Neuronal stem cell (in vitro differentiated cells): ENCODE measurements at places on chromosomes 1 and 21.

- DNase-seq: no peak
These were observed 676 bp upstream of the PADI2 start for GRCh38 chr1:17119773-17120480.

DNA sequence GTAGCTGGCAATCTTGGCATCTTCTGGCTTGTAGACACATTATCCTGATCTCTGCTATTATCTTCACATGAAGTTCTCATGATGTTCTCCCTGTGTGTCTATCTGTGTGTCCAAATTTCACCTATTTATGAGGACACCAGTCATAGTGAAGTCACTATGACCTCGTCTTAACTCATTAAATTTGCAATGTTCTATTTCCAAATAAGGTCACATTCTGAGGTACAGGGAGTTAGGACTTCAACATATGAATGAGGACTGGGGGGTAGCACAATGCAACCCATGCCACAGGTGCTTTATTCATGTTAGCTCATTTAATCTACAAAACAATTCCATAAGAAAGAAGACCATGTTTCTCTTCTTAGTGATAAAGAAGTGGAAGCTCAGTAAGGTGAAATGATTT lies 206.2 kb upstream of the C8B start:
- no peak for DNase-seq

DNA sequence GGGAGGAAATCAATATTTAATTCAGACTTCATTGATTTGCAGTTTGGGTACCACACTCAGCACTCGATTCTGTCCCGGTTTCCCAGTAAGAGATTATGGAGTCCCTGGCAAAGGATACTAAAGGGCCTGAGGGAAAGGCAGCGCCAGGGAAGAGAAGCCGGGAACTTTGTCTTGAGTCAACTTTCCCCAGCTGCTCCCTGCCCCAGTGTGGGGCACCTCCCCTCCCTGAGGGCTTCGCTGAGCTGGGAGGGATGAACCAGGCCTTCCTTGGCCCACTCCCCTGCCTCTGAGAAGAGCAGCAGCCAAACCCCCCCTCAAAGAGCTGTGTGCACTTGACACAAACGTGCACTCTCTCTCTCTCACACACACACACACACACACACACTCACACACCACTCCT lies 32.6 kb downstream of the OPTC start:
- no peak for DNase-seq

GRCh38 chr1:241608379-241609033 lies 31.7 kb downstream of the CHML start:
- DNase-seq: no peak

GRCh38 chr21:33644383-33645074 lies 2.2 kb downstream of the ITSN1 start:
- no peak for DNase-seq

GRCh38 chr1:230747127-230747730 lies at the start of gene CAPN9:
TSS of gene CAPN9 (plus strand) at chr1:230747388. CDS start at chr1:230747497, 109 bp downstream.
- no peak for DNase-seq

- DNase-seq: no peak
These were observed 105.8 kb upstream of the EDN2 start for GRCh38 chr1:41590331-41590730.

GRCh38 chr1:65757531-65757930 lies 35.2 kb upstream of the PDE4B start:
- no peak for DNase-seq

- DNase-seq: no peak
These were observed 172.2 kb upstream of the C8B start for GRCh38 chr1:57137980-57138379.

DNA sequence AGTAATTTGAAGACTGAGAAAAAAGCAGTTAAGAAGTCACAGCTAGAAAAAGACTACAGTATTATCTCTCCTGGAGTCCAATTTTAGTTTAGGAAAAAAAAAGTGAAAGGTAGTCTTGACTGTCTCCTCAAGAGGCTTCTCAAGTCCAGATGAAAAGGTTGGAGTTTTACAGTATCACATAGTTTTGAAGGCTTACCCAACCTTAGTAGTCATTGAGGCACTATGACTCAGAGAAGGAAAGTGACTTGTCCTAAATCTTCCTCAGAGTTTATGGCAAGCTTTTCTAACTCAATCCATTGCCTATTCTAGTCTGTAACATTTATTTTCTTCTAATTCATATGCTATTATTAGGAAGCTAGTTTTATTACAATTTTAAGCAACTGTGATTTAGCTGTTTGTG lies 174.9 kb downstream of the DPYD start:
- no peak for DNase-seq

GRCh38 chr1:2556678-2557481 lies 709 bp downstream of the TNFRSF14 start:
- no peak for DNase-seq

- DNase-seq: no peak
These were observed 54.4 kb downstream of the PRSS38 start for GRCh38 chr1:227869851-227870305.

GRCh38 chr1:98482611-98483010 lies 178.9 kb upstream of the SNX7 start:
- DNase-seq: no peak

GRCh38 chr21:34074283-34075090 lies 1.1 kb downstream of the MRPS6 start:
- no peak for DNase-seq

GRCh38 chr1:20290624-20291597 lies at the start of gene VWA5B1:
TSS of gene VWA5B1 (plus strand) at chr1:20290875. CDS start at chr1:20310602, 19,727 bp downstream.
- peak; percentile 86 for DNase-seq

GRCh38 chr1:40980453-40981121 lies 1.1 kb downstream of the CTPS1 start:
- DNase-seq: no peak

- DNase-seq: no peak
These were observed 45.8 kb upstream of the SAMSN1 start for GRCh38 chr21:14591882-14592281.

- DNase-seq: no peak
These were observed 128.8 kb downstream of the KIAA0319L start for GRCh38 chr1:35428360-35428759.

DNA sequence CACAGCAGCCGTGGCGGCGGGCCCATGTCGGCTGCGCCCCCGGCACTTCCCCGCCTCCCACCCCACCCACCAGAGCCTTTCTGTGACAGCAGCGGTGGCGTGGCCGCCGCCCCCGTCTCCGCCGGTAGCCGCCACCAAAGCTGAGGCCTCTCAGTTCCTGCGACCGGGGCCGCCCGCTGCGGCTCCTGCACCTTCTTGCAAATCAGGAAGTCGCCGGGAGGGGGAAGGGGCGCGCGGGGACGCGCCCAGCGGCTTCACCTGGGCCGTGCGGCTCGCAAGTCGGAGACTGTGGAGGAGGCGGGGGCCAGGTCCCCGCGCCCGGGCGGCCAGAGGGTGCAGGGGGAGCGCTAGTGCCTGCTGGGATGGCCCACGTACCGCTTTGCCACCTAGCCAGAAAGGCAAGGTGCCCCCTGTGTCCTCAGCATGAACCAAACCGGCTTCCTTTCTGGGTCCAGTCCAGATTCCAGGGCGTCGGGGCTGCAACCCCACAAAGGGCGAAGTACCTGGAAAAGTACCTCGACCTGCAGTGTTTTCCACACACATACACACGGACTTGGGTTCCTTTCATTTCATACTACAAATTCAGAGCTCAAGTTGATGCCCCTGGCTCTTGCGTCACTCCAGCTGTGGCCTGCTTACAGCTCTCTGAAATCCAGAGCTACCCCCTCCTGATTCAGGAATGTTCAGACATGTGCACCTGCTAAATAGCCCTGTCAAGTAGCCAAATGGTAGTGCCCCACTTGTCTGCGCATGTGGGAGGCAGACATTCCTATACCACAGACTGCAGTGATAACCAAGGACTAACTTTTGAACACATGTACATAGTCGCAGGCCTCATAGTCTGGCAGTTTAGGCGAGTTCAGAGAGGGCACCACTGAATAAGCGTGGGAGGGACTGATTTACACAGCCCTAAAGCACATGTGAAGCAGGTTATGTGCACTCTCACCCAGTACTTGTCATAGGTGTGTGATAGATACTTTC lies at the start of gene DENND1B:
DENND1B (minus strand) TSS at position 199 of the 981 bp plus-strand sequence. CDS start 325 bp downstream, outside the sequence.
- peak; percentile 62 for DNase-seq

- DNase-seq: no peak
These were observed 175.4 kb downstream of the NTMT2 start for GRCh38 chr1:170321113-170321512.

DNA sequence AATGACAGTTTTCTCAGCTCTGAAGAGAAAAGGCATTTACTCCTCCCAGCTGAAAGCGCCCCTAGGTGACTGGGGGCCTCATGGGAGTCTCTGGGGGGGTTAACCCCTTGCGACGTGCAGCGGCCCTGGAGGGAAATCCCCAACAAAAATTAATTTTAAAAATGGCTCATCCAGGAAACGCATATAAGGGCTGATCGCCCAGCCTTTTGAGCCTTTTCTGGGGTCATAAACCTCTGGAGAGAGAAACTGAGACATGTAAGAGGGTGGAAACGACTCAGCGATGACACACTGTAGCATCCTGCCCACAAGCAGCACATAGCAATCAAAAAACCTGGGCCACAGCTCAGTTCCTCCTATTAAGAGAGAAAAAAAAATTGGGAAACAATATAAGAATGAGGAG lies 20.4 kb upstream of the HPDL start:
- no peak for DNase-seq

- no peak for DNase-seq
These were observed 13.6 kb downstream of the DENND1B start for GRCh38 chr1:197761654-197762053.

DNA sequence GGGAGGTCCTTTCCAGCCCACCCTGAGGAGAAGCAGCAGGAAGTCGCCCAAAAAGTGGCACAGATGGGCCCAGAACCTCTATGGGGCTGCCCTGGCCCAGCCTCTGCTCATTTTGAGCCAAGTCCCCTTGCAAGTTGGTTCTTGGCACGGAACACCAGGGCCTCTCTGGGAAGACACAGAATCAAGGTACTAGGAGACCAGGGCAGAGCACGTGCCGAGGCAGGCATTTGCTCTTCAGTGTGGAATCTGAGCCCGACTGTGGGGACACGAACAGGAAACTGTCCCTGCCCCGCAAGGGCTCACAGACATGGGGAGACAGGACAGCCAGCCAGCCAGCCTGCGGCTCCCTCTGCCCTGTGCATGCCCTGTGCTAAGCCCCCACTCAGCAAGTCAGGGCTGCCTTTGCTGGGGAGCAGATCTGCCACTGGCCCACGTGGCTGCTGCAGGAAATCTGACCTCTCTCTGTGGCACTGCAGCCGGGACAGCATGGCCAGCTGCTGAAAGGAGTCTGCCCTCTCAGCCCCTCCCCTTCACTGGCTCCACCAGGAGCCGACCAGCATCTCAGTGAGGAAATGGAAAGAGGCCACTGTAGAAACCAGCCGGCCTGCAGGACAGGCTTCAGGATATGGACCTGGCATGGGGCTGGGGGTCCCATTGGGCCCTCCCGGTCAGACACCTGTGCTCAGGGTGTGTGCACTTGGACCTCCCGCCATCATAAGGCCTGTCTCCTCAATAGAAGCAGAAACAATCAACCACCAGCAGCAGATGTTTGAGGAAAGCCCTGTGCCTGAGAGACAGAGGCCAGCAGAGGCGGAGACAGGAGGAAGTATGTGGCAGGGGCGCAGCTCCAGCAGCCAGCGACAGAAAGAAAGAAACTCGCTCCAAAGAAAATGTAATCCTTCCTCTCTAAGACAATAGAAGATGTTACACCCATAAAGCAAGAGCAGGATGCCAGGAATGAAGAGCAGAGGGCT lies 3.7 kb downstream of the ARHGEF16 start:
- DNase-seq: no peak

DNA sequence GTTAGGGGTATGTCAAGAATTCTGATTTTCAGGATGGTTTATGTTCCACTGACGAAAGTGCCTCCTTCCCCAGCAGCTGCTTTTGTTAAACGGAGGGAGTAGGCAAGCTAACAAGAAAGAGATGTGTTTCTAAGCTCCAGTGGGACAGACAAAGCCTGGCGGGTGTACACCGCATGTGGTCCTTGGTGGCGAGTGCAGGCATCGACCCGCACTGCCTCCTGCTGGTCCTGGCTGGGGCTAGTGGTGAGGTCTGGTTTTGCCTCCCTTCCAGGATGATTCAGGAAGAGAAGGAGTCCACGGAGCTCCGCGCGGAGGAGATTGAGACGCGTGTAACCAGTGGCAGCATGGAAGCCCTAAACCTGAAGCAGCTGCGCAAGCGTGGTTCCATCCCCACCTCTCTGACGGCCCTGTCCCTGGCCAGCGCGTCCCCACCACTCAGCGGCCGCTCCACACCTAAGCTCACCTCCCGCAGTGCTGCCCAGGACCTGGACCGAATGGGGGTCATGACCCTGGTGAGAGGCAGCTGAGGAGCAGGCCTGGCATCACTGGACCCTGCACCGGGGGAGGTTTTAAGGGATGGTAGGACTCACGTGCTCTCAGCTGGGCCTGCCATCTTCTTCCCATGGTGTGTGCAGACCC lies 29.0 kb downstream of the PPFIA4 start:
- DNase-seq: no peak

GRCh38 chr1:206685334-206685768 lies 646 bp downstream of the MAPKAPK2 start:
- DNase-seq: peak; percentile 36
